ENCODE measurements at places on chromosomes 7 and 10. TPM values are rescaled to one million over a fixed set of nuclear protein-coding genes. Genes with fewer than 3 reads are reported as not detected.
A peak's percentile ranks its signal among the peaks of the same experiment; 100 is the strongest.

Gene PRLHR
- not detected for total RNA-seq

DNA sequence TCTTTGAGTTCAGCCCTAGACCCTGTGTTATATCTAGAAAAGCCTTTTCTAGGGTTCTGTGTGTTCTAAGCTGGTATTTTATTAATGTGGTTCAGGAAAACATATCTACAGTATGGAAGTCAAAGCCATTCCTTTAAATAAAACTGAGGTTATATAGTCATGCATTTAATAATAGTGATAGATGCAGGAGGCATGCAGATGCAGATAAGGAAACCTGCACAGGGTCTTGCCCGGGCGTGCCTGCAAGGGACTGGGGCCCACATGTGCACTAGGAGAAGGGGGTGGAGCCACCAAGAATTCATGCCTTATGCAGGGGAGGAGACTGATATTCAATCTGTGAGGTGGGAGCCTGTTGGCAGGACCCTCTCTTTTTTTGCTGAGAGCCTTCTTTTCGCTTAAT is 171.5 kb downstream of the PRPF18 start:
- DNase-seq: no peak

Gene PLXDC2
- 13.1 TPM for total RNA-seq

Gene LRRC4
- 2.4 TPM for total RNA-seq

GRCh38 chr10:62817766-62818425 is 1.7 kb upstream of the EGR2 start:
- DNase-seq: peak; percentile 92

Gene OPN1SW
- not detected for total RNA-seq

DNA sequence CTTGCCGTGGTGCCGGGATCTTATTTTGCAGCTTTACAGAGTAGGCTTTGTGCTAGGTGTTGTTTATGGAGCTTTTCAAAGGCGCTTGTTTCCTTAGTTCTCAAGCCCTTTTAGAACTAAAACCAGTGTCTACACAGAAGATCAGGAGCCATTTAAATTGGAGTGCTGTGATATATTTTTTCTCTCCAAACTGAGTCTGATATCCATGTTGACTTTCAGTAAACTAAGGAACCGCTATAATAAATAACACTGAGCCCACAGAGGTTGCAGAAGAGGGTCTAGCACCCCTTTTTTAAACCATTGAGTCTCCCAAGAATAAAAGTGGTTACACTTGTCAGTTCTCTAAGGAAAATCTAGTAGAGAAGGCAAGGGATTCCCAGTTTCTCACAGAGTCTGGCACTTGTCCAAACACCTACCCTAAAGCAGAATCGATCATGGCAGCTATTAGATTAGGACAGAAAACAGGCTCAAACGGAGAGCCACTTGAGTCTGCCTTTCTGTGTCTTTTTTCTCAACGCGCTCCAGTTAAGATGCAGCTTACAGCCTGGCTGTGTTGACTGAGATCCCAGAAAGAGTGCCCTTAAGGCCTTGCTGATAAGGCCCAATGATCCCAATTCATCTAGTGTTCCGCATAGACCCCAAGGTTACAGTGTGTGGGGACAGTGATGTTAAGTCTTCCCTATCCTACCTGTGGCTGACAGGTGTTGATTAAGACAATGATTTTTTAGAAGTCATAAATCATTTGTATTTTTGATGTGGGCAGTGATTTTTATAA is 804 bp downstream of the TMEM106B start:
- no peak for DNase-seq

Gene TRIL
- total RNA-seq: 2.3 TPM

Gene PLA2G12B
- total RNA-seq: 0.27 TPM

GRCh38 chr7:26167303-26167934 is 15.4 kb downstream of the NFE2L3 start:
- DNase-seq: no peak

- no peak for DNase-seq
These were observed 171.7 kb downstream of the LCOR start for GRCh38 chr10:97003804-97004201.

Gene PLAC9
- 45.2 TPM for total RNA-seq

- no peak for DNase-seq
These were observed 46.6 kb downstream of the ATXN7L1 start for GRCh38 chr7:105829681-105830322.

Gene PBLD
- 2.9 TPM for total RNA-seq

Gene IL6
- total RNA-seq: 0.60 TPM

- DNase-seq: no peak
These were observed 45.0 kb downstream of the JAKMIP3 start for GRCh38 chr10:132110713-132111112.

- DNase-seq: no peak
These were observed 68.5 kb upstream of the DKK1 start for GRCh38 chr10:52245547-52245946.

Gene TMEM178B
- 31.7 TPM for total RNA-seq

Gene ADAM22
- total RNA-seq: 1.2 TPM

Gene LAMB1
- total RNA-seq: 83.2 TPM

DNA sequence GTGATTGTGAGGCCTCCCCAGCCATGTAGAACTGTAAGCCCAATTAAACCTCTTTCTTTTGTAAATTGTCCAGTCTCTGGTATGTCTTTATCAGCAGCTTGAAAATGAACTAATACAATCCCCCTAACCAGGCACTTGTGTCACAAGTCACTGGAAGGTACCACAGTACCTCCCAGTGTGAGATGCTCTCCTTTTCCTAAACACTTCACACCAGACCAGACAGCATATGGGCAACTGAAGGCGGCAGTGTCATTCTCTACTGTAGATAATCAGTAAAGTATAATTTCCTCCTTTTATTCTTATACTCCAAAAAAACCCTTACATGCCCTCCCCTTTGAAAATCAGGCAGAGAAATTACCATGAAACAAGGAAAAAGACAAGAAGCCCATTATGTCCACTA is 113.2 kb downstream of the CALN1 start:
- no peak for DNase-seq

Gene CTBP2
- total RNA-seq: 31.3 TPM

- no peak for DNase-seq
These were observed 164.6 kb downstream of the AUTS2 start for GRCh38 chr7:69762821-69763352.

DNA sequence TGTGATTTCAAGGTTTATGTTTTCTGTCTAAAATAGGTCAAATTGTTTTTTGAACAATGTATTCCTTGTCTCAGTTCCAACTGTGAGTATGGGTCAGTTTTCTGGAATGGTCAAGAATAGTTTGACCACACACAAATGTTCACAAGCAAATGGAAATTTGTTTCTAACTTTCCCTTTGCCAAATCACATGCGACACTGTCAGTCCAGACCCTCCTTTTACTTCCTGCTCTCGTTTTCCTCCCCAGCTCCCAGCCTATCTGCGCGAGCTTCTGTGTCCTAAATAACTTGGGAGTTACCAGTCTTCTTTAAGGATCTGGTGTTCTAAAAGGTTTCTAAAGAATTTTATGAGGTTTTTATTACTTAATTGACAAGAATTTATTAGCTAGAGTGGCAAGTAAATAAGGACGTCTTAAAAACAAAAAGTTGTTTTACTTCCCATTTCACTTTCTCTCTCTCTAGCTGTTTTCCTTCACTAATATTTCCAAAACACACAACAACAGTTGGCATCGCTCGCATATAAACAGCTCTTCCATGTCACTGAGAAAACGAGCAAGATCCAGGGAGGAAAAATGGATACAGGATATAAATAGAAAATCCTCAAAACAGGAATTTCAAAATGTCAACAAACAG is 266.1 kb upstream of the KLF6 start:
- no peak for DNase-seq

DNA sequence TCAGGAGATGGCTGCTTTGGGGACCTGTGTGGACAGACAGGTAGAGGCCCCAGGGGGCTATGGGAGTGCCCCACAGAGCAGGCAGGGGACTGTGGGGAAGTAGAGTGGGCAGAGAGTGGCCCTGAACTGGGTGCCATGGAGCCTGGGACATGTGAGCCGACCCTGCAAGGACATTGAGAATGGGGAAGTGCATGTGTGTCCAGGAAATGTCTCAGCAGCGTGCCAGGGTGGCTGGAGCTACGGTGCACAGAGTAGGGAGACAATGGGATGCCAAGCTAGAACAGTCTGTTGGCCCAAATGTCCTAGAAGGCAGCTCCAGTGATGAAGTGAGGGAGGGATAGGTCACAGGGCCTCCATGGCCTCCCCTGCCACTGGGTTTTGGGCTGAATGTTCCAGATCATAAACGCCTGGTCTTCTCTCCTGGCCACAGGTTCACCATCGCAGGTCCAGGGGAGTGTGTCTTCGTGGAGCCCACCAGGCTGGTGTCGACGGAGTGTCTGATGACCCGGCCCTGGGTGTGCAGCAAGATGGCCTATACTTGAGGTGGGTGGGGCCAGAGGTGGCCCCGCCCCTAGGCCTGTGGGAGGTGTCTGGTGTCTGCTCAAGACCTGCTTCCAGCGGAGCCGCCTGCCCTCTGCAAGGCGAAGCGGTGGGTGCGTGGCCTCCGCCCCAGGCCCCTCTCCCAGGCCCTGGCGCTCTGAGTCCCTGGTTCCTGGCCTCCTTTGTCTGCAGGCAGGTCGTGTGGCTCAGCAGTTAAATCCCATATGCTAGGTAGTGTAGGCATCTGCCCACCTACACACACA is 20.5 kb downstream of the CLEC2L start:
- no peak for DNase-seq

DNA sequence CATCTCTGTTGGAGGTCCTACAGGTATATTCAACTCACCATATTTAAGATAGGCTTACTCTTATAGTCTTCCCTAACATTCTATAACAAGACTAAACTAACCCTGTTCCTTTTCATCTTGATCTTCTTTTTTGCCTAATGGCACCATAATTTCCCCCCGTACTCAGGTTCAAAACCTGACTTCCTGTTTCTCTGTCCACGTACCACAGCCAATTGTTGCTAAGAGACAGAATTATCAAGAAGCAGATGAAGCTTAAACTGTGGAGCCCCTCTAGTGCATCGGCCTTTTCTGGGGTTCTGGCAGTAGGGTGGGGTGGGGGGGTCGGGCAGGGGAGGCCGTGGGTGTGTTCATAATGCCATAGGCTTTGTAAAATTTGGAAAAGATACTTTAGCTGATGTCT is 109.2 kb downstream of the EVX1 start:
- DNase-seq: no peak

GRCh38 chr7:136074843-136075242 is 97.7 kb upstream of the MTPN start:
- DNase-seq: no peak

Gene SEMA3D
- 1.6 TPM for total RNA-seq

DNA sequence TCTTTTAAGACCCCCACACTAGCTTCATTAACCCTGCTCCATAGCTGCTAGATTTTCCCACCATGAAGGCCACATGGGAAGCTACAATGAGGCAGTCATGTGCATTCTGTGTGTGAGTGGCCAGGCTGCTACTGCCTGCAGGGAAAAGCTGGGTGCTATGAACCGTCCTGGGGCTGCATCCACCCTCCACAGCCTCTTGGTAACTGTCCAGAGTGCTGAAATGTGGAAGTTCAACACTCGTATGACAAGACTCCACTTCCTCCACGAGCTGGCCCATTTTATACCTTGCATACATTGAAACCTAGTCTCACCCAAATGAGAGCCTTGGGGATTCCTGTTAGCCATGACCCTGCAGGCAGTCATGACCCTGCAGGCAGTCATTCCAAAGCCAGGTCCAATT is 59.4 kb downstream of the CUZD1 start:
- DNase-seq: no peak

Gene TAS2R41
- not detected for total RNA-seq

GRCh38 chr10:13106387-13107045 is 6.6 kb downstream of the OPTN start:
- DNase-seq: no peak

DNA sequence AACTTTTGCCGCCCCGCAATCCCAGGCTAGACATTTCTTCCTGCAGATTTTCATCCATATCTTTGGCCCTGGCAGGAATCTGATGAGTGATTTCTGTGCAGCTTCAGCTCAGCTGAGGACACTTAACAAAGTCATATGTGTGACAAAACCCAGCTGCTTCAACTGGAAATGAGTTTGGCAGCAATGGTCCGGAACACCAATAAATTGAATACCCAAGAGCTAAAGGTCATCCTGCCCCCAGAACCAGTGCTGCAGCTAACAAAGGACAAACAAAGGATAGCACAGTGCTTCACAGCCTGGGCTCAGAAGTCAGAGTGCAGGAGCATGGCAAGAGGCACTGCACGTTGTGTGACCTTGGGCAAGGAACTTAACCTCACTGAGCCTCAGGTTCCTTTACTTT is 40.0 kb upstream of the TRIL start:
- no peak for DNase-seq

DNA sequence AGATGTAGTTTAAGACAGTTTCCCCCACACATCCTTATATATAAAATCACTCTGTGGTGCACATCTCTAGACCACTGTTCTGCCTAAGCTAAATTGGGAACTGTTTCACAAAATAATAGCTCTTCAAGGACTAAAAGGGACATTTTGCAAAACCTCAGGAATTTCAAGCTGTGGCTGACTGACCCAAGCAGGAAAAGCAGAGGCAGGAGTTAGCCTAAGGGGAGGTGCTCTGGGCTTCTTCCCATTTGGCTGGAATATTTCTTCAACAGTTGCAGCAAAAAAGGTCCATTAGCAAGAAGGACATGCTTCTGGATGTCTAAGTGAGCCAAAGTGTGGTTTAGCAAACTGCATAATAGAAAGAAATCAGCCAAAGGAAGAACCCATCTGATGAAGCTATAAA is 551.2 kb upstream of the ANKRD30A start:
- no peak for DNase-seq

GRCh38 chr7:96426027-96426426 is 104.1 kb upstream of the SLC25A13 start:
- no peak for DNase-seq

- no peak for DNase-seq
These were observed 59.2 kb downstream of the TRIM24 start for GRCh38 chr7:138519061-138519798.

Gene HTRA1
- 41.6 TPM for total RNA-seq

- DNase-seq: no peak
These were observed 452.5 kb downstream of the PLXNA4 start for GRCh38 chr7:132123773-132124172.

Gene BAIAP2L1
- total RNA-seq: 1.6 TPM

GRCh38 chr10:27581225-27581624 is 77.1 kb downstream of the RAB18 start:
- no peak for DNase-seq

DNA sequence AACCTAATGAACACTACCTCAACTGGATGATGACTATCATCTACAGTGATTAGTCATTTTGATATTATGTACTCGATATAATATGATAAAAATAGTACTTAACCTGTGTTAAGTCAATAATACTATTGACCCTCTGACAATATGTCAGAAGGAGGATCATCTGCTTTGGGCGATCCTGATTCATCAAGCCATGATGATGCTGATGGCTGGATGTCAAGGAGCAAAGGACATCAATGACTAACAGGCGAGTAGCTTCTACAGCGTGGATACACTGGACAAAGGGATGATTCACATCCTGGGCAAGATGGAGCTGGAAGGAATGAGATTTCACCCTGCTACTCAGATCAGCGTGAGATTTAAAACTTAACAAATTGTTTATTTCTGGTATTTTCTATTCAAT is 94.4 kb upstream of the SKAP2 start:
- DNase-seq: no peak

All from Right ventricle myocardium inferior (tissue), 1 donor.